ENCODE measurements at places on chromosomes 4 and X.

GRCh38 chrX:154378799-154379568 is at the start of gene EMD:
TSS of gene EMD (plus strand) at chrX:154379295. CDS start at chrX:154379485, 190 bp downstream.
- peak; percentile 90 for DNase-seq

- DNase-seq, result no peak
Measured at GRCh38 chr4:17884511-17884910, 73.7 kb downstream of the NCAPG start.

DNA sequence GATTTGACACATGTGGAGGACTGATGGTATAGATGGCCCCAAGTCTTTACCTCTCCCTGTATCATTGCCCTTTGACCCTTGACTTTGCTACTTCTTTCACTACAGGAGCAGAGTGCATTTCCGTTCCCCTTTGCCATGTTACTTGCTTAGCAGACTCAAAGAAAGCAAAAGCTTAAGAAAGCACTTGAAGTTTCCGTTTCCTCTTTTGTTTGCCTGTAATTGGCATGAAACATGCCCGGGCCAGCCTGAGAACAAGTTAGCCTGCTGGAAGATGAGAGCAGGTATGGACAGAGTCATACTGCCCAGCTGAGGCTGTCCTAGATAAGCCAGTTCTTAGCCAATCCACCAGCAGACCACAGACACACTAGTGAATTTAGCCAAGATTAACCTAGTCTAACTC is 206.0 kb downstream of the BCOR start:
- DNase-seq, result no peak

DNA sequence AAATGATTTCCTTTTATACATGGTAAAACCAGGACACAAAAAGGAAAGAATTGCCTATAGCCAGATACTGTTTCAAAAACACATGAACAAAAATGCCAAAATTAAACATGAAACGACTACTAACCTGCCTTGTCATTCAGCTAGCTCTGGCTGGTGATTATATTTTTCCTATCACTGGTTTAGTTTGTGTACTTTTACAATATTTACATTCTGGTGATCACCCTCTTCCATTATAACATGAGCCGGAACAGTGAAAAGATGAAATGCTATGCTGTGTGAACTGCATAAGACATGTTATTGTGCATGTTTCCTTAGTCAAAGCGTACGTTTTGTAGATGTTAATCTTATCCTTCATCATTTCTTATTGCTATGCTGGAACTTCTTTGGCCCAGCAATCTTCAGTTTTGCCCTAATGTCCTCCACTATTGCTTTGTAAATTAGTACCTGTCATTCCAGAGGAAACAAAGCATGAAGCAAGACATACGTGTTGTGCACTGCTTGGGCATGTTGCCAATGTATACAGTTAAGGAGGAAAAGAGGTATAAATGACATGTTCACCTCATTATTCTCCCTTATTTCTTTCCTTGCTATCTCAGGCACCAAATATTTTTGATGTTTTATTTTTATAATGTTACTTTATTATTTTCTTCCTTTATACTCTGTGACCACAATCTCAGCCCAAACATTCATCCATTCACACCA is 386.3 kb downstream of the ARHGAP24 start:
- no peak for DNase-seq

DNA sequence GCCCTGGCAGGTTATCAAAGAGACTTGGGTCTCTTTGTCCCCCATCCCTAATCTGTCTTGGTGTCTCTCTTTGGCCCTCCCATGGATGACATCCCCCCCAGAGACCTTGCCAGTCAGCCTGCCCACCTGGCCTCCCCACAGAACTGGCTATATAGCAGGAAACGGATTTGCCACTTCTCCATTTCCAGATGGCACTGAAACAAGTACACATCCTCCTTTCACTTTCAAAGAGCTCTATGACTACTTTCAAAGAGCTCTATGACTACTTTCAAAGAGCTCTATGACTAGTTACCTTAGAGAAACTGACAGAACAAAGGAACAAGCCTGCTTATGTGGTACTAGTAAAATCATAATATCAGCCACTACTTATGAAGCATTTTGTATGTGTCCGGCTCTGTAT is 175.3 kb downstream of the MAML3 start:
- peak; percentile 46 for DNase-seq

DNA sequence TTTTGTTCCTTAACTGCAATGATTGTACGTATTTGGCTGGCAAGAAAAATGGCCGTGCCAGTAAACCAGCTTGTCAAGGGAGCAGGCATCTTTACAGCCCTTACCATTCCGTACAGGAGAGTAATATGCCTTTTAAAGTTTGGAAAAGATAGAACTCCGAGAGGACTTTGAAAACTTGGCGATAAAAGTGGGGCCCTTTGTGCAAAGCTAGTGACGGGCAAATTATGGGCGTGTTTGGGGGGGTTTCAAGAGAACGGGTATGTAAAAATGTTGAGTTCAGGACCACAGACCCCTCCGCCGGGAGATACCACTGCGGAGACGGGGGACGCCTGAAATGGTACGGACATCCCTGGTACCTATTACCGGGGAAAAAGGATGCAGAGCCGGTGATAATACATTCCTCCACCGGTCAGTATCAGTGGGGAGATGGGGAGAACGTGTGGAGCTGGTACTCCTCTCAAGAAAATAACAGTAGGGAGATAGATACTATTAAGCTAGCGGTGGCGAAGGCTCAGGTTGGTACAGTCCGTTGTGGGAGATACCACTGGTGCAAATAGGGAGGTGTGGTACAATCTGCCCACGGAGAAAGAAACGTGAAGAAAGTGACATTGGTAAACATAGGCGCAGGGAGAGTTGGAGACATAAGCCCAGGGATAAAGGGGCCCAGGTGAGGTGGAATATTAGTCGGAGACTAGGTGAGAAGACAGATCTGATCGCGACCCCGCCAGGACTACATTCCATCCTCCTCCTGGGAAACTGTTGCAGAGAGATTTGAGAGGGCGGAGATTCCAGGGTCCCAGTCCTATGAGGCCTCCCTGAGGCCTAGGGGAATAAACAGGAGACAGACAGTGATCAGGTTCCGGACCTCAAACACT is 14.5 kb downstream of the SPACA5 start:
- peak; percentile 37 for DNase-seq

- no peak for DNase-seq
Measured at GRCh38 chrX:150715184-150715583, 22.0 kb downstream of the MTMR1 start.

GRCh38 chr4:175330652-175331051 is 412.5 kb downstream of the ADAM29 start:
- DNase-seq, result no peak

DNA sequence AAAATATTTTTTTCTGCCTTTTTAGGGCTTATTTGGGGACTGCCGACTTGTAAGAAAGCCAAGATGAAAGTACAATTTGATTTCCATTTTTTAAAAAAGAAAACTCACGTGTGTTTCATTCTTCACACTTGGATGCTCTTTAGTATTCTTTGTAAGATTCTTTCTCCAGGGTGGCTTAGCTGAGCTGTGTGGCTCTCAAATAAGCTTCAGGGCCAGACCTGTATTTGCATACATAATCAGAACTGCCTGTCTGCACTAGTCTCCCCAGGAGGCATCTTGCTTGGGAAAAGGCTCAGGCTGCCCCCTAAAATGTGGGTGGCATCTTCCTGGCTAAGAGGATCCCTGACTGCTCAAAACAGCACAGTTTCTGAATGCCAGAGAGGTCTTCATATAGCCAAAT is 498.4 kb downstream of the MID1IP1 start:
- DNase-seq, result no peak

DNA sequence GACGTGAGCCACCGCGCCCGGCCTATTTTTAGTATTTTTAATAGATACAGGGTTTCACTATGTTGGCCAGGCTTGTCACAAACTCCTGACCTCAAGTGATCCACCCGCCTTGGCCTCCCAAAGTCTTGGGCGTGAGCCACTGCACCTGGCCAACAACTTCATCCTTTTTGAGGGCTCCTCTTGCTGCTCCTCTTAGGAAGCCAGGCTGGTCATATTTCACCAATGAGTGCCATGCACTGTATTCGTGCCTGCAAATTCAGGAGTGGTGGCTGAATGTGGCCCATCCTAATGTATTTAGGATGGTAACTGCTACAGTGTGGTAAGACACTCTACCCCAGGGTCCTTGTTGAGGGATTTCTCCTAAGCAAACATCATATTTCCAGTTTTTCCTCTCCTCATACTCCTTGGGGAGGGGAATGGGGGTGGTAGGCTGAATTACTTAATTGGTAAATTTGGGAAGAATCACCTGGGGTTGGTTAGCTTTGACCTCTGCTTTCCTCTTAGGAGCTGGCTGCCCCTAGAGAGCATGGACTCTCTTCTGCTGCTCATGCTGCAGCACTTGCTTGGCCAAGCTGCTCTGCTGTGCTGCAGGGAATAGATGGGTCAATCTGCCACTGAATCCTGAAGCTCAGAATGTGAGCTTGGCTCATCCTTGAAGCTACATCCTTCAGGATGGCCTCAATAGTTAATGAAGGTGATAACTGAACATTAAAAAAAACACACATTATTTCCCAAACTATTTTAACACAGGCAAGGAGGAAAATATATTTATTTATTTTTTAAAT is 167.4 kb downstream of the HS3ST1 start:
- DNase-seq, result no peak

- peak; percentile 67 for DNase-seq
Measured at GRCh38 chr4:105060628-105061027, 86.0 kb upstream of the TET2 start.

DNA sequence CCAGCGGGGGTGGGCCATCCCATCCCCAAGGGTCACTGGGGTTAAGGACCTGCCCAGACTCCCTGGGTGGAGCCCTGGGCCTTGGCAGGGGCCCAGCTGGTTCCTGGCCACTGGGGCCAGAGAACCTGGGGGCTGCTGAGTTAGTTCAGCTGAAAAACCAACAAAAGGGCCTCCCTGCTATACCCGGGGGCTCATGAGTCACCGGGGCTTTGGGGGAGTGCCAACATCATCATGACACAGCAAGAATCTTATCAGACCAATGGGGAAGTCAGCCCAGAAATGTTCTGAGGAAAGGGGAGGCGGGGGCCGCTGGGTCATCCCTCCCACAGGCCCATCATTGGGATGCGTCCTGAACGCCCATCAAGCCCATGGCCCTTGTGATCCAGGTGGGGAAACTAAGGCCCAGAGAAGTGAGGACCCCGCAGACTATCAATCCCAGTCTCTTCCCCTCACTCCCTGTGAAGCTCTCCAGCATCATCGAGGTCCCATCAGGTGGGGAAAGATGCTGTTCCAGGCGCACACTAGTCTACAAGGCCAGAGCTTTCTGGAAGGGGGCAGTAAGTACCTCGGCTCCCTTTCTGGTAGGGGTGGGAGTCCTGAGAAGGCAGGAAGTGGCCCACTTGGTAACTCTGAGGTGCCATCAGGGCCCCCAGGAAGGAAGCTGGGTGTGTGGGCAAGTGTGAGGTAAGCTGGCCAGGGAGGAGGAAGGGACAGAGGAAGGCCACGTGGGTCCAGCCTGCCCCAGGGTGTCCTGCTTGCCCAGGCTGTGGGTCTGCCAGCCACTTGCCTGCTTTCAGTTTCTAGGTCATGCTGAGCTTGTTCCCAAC is 4.5 kb downstream of the G6PD start:
- no peak for DNase-seq

- no peak for DNase-seq
Measured at GRCh38 chr4:106604319-106605051, 235.9 kb upstream of the GIMD1 start.

DNA sequence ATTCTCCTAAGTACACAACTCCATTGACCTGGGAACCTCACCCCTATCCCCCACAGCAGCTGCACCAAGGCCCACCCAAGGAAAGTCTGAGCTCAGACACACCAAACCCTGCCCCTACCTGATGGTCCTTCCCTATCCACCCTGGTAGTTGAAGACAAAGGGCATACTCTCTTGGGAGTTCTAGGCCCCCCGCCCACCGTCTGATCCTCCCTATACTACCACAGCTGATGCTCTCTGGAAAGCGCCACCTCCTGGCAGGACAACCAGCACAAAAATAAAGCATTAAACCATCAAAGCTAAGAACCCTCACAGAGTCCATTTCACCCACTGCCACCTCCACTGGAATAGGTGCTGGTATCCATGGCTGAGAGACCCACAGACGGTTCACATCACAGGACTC is 83.6 kb downstream of the ANAPC10 start:
- DNase-seq, result no peak

- no peak for DNase-seq
Measured at GRCh38 chr4:55437356-55437796, 41.6 kb downstream of the TMEM165 start.

- no peak for DNase-seq
Measured at GRCh38 chr4:183492791-183493222, 12.1 kb upstream of the ING2 start.

DNA sequence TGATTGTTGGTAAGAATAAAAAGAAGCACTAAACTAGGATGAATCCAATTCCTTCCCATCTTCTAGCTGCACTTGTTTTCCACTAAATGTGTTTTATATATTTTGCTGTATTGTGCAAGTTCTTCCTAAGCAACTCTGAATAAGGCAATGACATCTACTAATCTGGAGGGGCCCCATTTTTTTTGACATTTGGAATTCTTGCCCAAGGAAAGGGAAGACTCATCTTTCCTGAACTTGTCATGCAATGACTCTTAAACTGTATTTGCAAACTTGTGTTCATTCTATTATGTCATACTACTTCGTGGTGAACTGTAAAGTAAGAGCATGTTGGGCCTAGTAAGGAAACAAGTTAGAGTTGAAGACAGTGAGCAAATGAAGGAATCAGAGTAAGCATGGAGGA is 45.9 kb downstream of the FREM3 start:
- no peak for DNase-seq

GRCh38 chrX:78109458-78109857 is 5.4 kb downstream of the PGK1 start:
- no peak for DNase-seq

GRCh38 chrX:148784856-148785255 is 284.4 kb downstream of the AFF2 start:
- no peak for DNase-seq

DNA sequence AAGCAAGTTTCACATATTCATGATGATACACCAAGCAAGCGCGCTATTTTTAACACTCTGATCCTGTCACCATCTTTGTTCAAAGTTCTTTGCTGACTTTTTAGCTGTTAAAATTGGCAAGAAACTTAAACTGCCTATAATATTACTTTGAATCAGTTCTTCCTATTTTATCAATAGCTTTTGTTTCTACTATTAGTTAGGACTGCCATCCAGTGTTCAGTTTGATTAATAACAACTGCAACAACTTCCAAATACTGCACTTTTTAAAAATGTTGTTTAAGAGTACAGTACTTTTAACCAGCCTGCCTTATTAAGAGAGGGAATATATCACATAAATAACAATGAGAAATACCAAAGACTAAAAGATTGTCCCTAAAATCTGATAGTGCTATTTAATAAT is 614.3 kb downstream of the FAM133A start:
- DNase-seq, result no peak
